Ovary (tissue), 10 donors: ENCODE measurements at places on chromosomes 13 and 19. TPM values are rescaled to one million over a fixed set of nuclear protein-coding genes. Genes with fewer than 3 reads are reported as not detected.

The CRB3 gene
- 0.33 TPM for polyA plus RNA-seq

The ZNF565 gene
- 6.9 TPM for polyA plus RNA-seq

The N4BP2L2 gene
- 67.8 TPM for polyA plus RNA-seq

The YJEFN3 gene
- 2.9 TPM for polyA plus RNA-seq

The UPK1A gene
- 0.06 TPM for polyA plus RNA-seq
